ENCODE measurements at places on chromosomes 12 and 14.
A peak's percentile ranks its signal among the peaks of the same experiment; 100 is the strongest.

DNA sequence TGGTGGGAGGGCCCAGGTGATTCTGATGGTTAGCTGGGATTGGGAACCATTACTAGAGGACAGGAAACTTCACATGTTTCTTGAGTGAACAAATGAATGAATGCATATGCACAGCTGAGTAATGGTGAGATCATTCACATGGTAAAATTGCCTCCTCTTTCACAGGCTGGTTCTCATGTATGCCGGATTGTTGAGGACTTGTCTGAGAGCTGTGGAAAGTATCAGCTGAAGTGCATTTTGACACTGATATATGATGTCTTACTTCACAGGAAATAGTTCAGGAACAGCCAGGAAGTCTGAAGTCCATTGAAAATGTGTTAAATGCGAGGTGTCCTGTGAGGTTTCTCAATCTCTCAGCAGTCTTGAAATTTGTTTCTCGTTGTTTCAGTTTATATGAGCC lies 77.6 kb upstream of the DACT1 start:
- no peak for DNase-seq

DNA sequence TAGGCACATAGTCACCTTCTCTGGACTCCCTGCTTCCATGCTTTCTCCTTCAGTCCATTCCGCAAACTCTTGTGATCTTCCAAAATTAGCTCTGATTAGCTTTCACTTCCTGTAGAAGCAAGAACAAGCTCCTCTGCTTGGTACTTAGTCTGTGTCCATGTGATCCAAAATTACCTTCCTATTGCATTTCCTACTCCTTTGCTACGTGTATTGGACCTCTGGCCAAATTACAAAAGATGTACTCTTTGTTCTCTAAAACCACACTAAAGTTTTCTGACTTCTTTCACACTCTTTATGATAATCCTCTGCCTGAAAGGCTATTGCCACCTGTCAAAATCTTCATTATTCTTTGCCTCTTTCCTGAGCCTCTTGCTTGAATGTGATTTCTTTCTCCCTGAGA lies 786 bp upstream of the TSFM start:
- no peak for DNase-seq

DNA sequence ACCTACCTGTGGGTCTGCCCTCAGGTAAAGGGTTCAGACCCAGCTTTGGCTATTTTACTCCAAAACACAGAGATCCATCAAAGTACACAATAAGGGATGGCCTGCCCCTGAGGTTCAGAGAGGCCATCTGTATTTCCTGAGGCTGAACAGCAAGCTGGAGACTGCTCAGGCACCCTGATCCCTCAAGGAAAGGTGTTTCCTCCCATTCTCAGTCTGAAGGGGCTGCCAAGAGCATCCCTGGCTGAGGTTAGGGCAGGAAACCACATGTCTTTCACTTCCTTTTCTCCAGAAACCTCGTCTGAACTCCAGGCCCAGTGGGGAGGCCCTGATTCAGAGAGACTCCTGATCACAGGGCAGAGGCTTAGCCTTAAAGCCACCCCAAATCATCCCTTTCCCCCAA lies 1.5 kb downstream of the RILPL1 start:
- DNase-seq, result no peak

- DNase-seq, result no peak
These were observed 7.8 kb downstream of the GALNT6 start for GRCh38 chr12:51383269-51383905.

DNA sequence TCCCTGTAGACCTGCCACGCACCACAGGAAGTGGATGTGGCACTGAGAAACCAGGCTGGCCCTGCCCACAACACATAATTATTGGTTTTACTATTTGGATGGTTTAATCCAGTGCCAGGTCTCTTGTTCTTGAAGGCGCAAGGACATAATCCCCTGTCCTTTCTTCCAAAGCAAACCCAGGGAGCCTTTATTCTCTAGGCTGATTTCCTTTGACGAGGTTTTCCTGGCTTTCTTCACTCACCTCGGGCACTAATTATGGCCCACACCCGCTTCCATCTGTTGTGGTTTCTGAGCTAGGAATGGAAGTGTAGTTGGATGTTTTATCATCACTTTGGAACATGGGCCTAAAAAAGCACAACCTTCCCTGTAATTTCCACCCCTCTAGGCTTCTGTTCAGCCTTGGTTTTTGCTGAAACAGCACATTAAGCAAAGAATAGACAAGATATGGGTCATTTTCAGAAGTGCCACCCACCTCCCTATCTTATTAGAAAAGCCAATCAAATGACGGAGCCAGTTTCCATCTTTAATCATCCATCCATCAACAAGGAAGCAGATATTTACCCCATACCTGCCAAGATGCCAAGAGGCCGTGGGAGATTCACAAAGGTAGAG lies 73.9 kb downstream of the PPP1R36 start:
- no peak for DNase-seq

- DNase-seq, result no peak
These were observed 34.3 kb downstream of the CCNK start for GRCh38 chr14:99515301-99516155.

- DNase-seq, result no peak
These were observed 16.2 kb upstream of the RNASE1 start for GRCh38 chr14:20818861-20819260.

DNA sequence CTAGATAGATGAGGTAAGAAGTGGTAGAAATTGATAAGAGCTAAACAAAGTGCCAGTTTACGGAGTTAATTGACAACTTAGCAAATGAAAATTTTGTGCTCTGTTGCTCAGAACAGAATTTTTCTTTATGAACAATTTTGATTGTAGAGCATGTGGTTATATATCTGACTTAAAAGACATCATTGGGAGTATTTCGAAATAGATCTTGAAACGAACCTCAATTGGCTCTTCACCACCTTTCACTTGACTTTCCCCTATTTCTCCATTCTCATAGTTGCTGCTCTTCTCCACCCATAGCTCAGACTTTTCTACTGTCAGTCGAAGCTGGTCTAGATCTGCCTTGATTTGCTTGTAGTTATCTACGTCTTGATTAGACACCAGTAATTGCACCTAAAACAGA lies 212.1 kb downstream of the ITPR2 start:
- no peak for DNase-seq

DNA sequence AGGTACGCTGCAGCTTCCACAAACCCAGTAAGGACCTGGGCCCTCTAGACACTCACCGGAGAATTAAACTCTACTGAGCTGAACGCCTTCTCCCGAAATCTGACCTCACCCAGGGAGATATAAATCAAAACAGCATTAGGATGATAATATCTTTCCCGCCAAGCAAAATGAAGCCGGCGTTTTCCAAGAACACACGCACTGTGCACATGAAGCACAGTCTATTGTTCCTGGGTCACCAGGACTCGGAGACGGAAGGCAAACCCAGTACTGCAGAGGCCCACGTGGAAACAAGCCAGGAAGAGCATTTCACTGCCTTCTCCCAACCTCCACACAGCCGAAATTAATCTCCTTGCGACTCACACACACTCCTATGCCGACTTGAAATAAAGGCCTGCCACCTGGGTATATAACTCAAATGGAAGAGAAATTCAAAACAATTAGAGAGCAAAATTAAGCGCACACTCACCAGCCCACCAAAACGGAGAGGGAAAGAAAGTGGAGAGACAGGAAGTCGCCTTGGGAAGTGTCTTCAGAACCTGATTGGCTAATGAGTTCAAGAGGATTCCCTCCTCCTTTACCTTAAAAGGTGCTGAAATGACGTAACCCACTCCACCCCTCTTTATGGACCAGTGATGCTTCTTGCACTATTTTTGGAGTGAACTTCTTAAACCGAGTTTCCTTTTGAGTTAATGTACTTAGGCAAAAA lies at the start of gene CCNB1IP1:
CCNB1IP1 (minus strand) TSS at position 492 of the 706 bp plus-strand sequence. CDS start 16,756 bp downstream, outside the sequence.
- DNase-seq, result peak; percentile 49

GRCh38 chr12:26614011-26614616 lies 218.9 kb downstream of the ITPR2 start:
- DNase-seq, result no peak

DNA sequence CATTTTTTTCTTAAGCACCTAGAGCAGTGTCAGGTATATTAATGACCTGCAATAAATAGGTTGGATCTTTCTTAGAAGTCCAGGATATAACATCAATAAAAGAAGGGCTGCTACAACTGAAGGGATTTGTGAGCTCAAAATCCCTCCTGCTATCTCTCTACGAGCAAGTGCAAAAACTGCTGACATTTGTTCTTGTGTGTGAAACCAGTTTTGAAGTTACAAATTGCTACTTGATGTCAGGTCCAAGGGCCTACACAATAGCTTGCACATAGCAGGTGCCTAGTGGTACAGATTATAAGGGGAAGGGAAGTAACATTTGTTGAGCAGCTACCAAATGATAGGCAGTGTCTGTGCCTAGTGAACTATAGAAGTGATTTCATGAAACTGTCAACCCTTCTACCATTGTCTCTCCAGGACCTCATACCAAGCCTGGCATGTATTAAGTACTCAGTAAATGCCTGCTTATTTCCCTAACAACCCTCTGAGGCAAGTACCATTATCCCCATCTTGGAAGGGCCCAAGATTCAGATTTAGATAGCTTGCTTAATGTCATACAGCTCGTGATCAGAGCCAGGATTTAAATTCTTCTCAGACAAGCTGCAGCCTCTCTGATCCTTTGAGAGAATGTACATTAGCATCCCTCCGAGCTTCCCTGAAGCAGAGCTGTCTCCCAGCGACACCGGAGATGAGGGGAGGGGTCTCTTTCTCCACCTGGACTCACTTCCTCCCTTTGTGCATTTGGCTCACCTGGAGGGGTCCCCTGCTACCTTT lies 300.3 kb downstream of the ZFP36L1 start:
- DNase-seq, result no peak

GRCh38 chr14:33363682-33364081 lies 425.0 kb downstream of the NPAS3 start:
- DNase-seq, result no peak

GRCh38 chr12:46938071-46938678 lies 112.4 kb upstream of the SLC38A4 start:
- no peak for DNase-seq

DNA sequence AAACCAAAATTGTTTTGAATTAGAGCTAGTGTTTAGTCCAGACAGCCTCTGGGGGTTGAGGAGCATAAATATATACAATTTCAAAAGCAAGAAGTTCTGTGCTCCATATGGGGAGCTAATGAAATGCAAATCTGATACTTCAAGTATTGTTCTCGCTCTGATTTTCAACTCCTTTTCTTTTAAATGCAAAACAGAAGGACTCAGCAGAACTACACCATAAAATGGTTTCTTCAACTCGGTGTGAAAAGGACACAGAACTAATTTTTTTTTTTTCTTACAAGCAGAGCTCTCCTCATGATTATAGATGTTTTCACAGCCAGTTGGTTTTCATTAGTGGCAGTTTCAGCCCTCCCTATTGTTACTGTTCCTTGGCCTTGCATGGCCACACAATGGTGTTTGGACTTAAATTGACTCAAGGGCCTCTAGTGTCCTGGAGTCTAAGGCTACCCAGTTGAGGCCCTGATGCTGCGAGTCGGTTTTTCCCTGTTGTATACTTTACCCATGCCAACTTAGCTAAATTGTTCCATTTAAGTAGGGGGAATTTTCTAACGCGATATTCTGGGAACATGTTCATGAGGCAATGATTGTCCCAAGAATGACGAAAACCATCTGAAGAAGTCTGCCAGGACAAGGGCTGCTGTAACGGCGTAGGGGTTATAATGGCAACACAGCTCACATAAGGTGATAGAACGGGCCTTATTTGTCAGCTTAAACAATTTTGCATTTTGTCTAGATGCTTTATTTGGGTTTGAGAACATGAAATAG lies 120.3 kb downstream of the GPR135 start:
- DNase-seq, result no peak
